ENCODE measurements at places on chromosomes 3 and 15. TPM values are rescaled to one million over a fixed set of nuclear protein-coding genes. Genes with fewer than 3 reads are reported as not detected.

DCBLD2 gene
- 44.8 TPM for total RNA-seq

SOX14 gene
- not detected for total RNA-seq

MFSD1 gene
- 86.4 TPM for total RNA-seq

EPHB1 gene
- 4.3 TPM for total RNA-seq

KLF15 gene
- 14.8 TPM for total RNA-seq

SLC27A2 gene
- total RNA-seq, result 2.9 TPM

CHRM5 gene
- not detected for total RNA-seq

PLS1 gene
- total RNA-seq, result 24.1 TPM

C3orf85 gene
- not detected for total RNA-seq

Measured in left lung (tissue), 14 donors.